T1000 (cell line): ENCODE measurements at places on chromosomes 4 and X.

DNA sequence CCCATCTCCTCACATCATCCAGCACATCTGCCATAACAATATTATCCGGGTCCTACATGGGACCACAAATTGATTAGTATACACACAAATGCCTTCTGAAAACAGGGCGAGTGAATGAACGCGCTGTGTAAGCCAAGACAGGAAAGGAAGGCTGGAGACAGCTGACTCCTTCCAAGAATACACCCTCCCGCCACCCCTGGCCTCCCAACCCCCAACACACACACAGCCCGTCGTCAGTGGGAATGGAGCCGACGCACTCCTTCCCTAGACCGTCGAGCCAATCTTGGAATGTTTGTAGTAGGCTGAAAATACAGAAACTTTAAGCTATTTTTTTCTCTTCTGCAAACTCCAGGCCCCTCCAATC is 319 bp upstream of the MAGEH1 start:
- no peak for DNase-seq

GRCh38 chr4:88230461-88230891 is 53.9 kb downstream of the PPM1K start:
- no peak for DNase-seq

GRCh38 chr4:39348371-39349315 is 17.5 kb downstream of the RFC1 start:
- no peak for DNase-seq

DNA sequence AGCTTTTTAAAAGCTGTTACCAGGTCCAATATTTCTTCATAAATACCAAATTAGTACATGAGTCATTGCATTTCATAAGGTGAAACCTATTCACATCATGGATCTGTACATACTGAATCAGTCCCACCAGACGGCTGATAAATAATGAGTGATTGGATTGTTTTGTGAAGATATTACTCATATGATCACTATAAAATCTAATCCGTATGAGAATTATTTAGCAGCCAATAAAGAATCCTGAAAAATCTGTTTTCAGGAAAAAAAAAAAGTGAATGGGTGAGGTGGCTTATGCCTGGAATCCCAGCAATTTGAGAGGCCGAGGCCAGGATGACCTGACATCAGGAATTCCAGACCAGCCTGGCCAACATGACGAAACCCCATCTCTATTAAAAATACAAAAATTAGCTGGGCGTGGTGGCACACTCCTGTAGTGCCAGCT is 438.1 kb downstream of the INPP4B start:
- DNase-seq: peak; percentile 44

GRCh38 chr4:143587703-143588102 is 74.2 kb downstream of the SMARCA5 start:
- DNase-seq: no peak

DNA sequence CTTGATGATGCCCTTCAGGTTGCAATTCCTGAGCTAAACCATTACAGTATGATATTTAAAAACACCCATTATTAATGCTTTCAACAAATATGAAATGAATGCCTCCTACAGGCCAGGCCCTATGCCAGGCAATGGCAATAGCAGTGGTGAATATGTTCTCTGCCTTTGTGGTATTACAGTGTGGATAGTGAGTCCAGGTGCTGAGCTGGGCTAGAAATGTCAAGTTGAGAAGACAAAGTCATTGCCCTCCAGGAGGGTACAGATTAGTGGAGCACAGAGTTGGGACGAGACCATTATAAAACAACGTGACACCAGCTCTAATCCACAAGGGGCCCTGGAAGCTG is 81.9 kb downstream of the RBM47 start:
- DNase-seq: no peak

DNA sequence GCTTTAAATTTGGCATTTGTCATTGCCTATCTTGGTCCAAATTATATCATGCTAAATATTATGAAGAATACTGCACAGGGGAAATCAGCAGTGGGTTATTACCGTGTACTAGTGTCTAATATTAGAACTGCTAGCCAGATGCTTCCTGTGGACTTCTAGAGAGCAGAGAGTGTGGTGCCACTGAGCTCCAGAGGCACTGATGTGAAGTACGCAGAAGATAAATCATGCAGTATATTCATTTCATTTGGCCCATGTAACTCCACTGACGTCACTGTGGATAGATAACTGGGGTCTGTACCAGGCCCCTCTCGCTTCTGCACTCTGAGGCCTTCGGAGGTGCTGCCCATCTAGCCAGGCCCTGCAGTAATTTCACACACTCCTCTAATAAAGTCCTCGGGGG is 80.0 kb downstream of the ALPK1 start:
- no peak for DNase-seq

GRCh38 chrX:108018656-108019381 is 26.0 kb upstream of the VSIG1 start:
- DNase-seq: no peak

GRCh38 chr4:142952821-142953580 is 106.9 kb upstream of the INPP4B start:
- no peak for DNase-seq

DNA sequence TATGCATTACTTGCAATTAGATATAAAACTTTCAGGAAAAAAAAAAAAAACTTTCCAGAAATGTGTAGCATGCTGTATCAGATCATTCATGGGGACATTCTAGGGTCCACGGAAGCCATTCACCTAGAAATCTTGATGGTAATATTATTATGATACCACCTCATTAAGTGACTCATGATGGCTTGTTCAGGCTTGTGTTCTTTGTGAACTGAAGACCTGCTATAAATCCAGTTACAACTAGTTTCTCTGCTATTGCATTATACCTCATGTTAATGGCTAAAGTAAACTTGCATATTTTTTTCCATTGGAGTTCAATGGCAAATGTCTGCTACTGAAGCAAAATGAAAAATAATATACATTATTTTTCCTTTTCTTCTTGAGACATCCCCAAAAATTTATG is 35.3 kb upstream of the PTPN13 start:
- DNase-seq: no peak

- no peak for DNase-seq
These were observed 15.2 kb downstream of the RUFY3 start for GRCh38 chr4:70737006-70737405.

GRCh38 chr4:87219632-87220093 is 755 bp downstream of the KLHL8 start:
- no peak for DNase-seq

- no peak for DNase-seq
These were observed 113.3 kb upstream of the H2AZ1 start for GRCh38 chr4:100063355-100063754.

- DNase-seq: no peak
These were observed 235.3 kb downstream of the GPAT3 start for GRCh38 chr4:83771113-83771705.

- no peak for DNase-seq
These were observed 299.1 kb upstream of the BMP3 start for GRCh38 chr4:80731436-80731835.

DNA sequence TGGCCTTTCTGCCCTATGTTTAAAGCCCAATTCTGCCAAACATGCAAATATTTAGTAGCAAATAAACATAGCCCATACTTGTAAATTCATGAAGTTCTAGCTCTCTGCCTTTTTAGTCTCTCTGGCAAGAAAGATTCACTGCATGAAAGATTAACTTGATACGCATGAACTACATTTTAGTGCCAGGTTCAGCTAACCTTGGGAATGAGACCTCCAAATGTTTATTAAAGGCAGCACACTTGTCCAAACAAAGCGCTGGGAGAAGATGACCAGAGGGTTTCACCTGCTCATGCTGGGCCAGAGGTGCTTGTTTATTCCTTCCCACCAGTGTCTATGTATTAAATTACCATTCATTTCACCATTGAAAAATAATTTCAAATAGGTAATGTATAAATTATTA is 44.5 kb upstream of the IL1RAPL1 start:
- DNase-seq: no peak

- no peak for DNase-seq
These were observed 237.5 kb downstream of the COL25A1 start for GRCh38 chr4:109065006-109065405.

GRCh38 chr4:118712872-118713271 is 27.7 kb downstream of the METTL14 start:
- DNase-seq: no peak

- DNase-seq: no peak
These were observed 297.6 kb downstream of the IL15 start for GRCh38 chr4:141933978-141934377.

- DNase-seq: no peak
These were observed 166.1 kb downstream of the LRBA start for GRCh38 chr4:150849016-150849415.
